ENCODE measurements at places on chromosomes 12 and 14.

GRCh38 chr12:96033549-96034389 is 1.6 kb downstream of the LTA4H start:
- DNase-seq = no peak

DNA sequence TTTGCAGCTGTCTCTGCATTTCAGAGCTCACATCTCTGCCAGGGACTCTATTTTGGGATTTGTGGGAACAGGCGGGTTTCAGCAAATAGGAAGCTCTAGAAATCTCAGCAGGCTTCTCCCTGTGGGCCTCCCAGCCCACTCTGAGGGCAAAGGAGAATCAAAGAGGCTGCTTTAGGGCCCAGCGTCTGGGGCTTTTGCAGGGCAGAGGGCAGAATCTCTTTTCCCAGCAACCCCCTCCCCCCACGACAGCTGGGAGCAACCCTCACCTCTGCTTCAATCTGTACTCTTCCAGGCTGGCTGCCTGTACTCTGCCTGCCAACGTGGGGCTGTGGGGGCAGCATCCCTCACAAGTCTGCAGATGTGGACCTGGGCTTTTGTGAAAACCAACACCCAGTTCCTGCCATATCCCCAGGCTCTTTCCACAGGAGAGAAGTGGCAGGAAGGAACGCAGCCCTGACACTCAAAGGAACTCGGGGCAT is 529.6 kb upstream of the TBX3 start:
- no peak for DNase-seq

- DNase-seq = peak; percentile 44
Measured at GRCh38 chr14:34628681-34629135, 1.2 kb downstream of the SNX6 start.

DNA sequence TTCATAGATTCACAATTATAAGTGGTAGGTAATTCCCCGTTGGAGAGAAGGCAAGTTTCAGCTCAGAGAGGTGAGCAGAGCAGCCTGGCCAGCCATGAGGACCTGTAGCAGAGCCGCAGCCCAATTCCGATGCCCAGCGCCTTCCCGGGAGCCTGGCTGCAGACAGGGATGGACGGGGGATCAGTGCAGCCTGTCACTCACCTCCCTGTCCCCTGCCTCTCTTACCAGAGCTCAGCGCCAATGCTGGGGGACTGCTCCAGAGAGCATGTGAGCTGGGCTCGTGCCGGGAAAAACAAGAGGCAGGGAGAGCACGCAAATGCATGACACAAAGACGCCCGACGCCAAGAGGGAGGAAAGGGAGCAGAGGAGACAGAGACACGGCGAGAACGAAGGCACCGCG is 231.9 kb downstream of the BCL11B start:
- DNase-seq = no peak
